GM13976 (cell line): ENCODE measurements at places on chromosomes 7 and 10.

DNA sequence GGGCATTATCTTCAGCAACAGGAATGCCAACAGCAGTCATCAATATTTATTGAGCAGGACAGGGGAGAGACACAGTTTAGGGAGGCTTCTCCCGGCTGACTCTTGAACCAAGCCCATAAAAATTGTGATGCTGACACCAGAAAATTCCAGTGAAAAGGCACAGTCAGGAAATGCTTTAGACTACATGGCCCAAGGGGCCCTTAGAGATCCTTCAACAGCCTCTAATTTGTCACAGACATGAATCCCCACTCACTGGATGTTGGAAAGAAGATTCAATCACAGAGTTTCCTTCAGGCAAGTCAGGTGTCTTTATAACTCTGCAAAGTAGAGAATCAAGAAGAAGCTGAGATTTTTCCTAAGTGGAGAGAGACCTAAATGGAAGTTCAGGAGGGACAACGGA is 1.2 kb downstream of the GJC3 start:
- no peak for DNase-seq

DNA sequence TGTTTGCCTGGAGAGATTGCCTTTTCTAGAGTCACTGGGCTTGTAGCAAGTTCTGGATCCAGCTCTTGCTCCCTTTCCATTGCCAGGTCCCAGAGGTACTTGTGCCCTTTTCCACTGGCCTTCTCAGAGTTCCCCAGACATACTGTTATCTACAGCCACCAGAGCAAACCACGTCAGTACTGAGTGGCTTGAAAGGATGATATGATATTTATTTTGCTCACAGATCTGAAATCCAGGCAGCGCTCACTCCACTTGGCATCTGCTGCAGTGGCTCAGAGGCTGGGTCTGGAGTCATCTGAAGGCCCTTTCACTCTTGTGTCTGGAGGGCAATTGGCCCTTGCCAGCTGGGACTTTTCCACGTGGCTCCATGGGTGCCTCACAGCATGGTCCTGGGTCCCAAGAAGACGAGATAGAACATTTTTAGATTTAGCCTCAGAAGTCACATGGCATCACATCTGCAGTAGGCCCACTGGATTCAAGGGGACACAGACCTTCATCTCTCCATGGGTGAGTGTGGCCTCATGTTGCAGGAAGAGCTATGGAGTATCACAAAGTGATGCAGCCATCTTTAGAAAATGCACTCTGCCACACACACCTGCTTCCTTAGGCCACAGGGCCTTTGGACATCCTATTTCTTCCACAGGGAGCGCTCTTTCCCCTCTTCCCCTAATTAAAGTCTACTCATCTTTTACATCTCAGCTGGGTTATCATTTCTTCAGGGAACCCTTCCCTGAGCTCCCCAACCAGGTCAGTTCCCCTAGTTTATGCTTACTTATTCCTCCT is 22.9 kb upstream of the TCF7L2 start:
- no peak for DNase-seq

DNA sequence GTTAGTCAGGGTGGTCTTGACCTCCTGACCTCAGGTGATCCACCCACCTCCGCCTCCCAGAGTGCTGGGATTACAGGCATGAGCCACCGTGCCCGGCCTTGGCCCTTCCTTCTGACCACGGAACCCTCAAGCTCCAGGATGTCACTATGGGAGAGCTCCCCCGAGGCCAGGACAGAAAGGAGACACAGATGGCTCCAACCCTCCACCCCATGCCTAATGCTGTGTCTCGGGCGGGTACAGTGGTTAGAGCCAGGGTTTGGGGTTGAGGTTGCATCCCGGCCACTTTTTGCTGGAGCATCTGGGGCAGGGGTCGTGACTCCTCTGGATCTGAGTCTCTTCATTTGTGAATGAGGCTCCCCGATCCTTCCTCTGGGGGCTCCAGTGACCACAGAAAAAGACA is 8.1 kb downstream of the MYL10 start:
- no peak for DNase-seq

- DNase-seq = peak; percentile 31
Measured at GRCh38 chr7:30224511-30225062, 59.8 kb upstream of the ZNRF2 start.

DNA sequence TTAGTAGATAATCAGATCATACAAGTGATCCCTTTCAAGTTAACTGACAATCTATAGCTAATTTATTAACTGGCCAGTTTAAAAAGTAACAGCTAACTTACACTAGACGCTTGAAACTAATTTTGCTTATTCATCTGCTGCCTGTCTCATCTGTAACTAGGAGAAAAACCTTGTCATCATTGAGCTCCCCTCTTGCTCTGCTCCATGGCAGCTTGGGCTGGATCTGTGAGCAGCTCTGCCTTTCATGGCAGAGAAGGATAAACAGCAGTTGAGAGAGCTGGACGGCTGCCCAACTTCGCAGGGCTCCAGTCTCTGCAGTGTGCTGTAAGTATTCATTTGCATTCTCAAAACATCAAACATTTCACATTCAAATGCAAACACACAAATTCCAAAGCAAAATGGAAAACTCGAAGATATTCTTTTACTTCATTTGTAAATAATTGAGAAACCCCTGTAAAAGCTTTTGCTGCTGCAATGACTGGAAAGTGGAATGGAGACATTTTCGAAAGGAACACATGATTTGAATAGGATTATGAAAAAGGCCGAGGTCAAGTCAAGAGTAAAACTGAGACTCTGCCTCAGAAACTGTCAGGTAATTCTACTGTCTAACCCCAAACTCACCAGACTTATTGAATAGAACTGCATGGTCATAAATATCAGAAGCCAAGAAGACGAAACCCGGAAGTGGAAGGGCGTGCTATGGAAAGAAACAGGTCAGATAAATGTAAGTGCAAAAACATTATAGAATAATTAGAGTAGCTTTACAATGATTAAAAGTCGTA is 17.6 kb downstream of the SLC35B4 start:
- DNase-seq = no peak
